T-helper 17 cell (primary cell): ENCODE measurements at places on chromosomes 5 and 9. TPM values are rescaled to one million over a fixed set of nuclear protein-coding genes. Genes with fewer than 3 reads are reported as not detected.

- no peak for DNase-seq
- no peak overlapping the region for H3K4me3 ChIP-seq
- H3K36me3 ChIP-seq = no peaks in the 10 kb centered on the region
- no peaks in the 10 kb centered on the region for H3K4me1 ChIP-seq
These were observed 455.6 kb upstream of the ACTBL2 start for GRCh38 chr5:57938174-57938557.

GRCh38 chr9:105541838-105542237, 16.1 kb upstream of the FKTN start:
- H3K27ac ChIP-seq = no peak overlapping the region
- peaks cover 2% of the 10 kb centered on the region for H3K4me1 ChIP-seq
- H3K27me3 ChIP-seq = no peaks in the 10 kb centered on the region
- DNase-seq = no peak

GRCh38 chr9:751137-752051, 90.1 kb upstream of the DMRT1 start:
- peak overlapping the region; percentile 41 for H3K27ac ChIP-seq
- H3K4me1 ChIP-seq = peaks cover 23% of the 10 kb centered on the region
- DNase-seq = no peak
- no peaks in the 10 kb centered on the region for H3K36me3 ChIP-seq

- no peak for DNase-seq
- H3K36me3 ChIP-seq = no peaks in the 10 kb centered on the region
- no peaks in the 10 kb centered on the region for H3K4me1 ChIP-seq
- no peaks in the 10 kb centered on the region for H3K27me3 ChIP-seq
These were observed 1279.1 kb upstream of the WWC1 start for GRCh38 chr5:167012123-167013034.

Gene RANBP3L
- total RNA-seq = not detected

Gene TTC33
- total RNA-seq = 7.3 TPM

Gene CCDC183
- total RNA-seq = 2.2 TPM
